Jurkat, Clone E6-1 (cell line): ENCODE measurements at places on chromosomes 3 and 15.
A peak's percentile ranks its signal among the peaks of the same experiment; 100 is the strongest.

DNA sequence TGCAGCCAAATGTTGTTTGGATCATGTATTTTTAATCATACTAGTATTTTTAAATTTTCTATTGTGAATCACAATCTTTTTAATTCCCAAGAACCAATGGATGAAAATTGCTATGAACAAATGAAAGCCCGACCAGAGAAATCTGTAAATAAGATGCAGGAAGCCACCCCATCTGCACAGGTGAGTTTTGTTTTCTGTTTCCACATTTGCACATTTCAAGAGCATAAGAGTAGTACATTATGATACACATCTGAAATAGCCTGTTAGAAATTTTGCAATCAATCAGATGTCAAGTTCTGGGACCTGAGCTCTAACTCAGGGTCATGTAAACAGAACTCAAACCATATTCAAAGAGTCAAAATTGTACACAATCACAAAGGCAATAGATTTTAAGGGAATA is 26.5 kb downstream of the TRAT1 start:
- no peak for DNase-seq

DNA sequence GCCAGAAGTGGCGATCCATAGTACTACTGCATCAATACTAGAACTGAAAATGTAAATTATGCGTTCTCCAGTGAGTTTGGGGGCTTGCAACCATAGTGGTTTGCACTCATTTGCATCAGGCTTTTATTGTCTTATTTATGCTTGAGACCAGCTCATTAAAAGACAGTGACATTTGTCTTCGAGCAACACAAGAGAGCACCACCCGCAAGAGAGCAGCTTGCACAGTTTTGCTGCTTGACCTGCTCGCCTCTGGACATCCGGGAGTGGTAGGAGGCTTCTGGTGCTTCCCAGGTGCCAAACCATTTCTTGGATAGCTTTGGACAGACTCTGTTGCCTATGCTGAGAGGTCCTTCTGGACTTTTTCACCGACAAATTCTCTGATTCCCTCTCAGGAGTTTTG is 294.6 kb downstream of the MEX3B start:
- DNase-seq = no peak

GRCh38 chr15:27683121-27683520 is 416.0 kb downstream of the OCA2 start:
- DNase-seq = no peak

- no peak for DNase-seq
These were observed 11.6 kb downstream of the CCR5AS start for GRCh38 chr3:46395210-46395661.

DNA sequence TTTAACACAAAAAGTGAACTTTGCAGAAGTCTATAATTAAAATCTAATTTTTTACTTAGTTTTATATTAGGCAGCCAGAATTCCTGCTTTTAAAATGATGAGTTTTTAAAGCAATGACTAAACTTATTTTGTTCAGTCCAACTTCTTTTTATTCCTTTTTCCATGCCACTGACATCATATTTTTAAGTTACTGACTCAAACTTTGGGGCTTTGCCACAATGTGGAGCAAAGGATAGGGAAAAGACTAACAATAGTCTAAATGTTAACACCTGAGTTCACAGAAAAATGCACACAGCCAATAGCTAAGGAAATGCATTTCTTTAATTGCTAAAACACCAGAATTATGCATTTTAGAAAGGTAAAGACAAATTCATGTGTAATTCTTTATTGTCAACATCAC is 647.6 kb upstream of the DPPA4 start:
- no peak for DNase-seq

DNA sequence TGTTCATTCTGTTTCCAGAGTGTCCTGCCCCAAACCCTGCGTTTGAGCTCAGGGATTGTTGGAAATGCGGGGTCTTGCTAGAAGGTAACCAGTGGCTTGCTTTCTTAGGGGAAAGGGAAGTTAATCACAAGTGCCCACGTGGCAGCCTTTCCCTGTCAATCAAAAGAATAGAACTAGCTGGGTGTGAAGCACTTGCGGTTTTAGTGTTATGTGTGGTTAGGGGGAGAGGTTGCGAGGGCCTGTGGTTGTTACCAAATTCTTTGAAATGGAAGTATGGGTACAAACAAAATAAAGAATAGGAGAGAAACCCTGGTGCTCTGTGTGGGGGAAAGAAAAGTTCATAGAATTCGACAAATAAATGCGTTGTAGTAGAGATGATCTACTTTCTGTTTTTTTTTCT is 67.6 kb downstream of the FNDC3B start:
- peak; percentile 90 for DNase-seq

GRCh38 chr3:13063225-13063624 is 10.0 kb downstream of the IQSEC1 start:
- no peak for DNase-seq

DNA sequence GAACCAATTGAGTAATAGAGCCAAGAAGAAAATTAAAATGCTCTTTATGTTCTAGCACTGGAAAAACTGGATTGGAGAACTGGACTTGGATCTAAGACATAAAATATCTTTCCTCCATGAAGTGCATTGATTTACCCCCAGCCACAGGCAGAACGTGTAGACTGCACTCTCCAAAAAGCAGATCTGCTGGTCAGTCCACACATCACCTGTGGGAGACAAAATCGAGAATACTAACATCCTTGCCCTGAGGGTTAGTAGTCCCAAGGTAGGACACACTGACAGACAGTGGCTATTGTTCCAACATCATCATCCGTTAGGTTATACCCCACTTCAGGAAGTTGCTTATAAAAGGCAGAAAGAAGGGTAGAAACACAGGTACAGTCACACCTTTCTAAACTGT is 257.1 kb upstream of the STT3B start:
- DNase-seq = no peak

DNA sequence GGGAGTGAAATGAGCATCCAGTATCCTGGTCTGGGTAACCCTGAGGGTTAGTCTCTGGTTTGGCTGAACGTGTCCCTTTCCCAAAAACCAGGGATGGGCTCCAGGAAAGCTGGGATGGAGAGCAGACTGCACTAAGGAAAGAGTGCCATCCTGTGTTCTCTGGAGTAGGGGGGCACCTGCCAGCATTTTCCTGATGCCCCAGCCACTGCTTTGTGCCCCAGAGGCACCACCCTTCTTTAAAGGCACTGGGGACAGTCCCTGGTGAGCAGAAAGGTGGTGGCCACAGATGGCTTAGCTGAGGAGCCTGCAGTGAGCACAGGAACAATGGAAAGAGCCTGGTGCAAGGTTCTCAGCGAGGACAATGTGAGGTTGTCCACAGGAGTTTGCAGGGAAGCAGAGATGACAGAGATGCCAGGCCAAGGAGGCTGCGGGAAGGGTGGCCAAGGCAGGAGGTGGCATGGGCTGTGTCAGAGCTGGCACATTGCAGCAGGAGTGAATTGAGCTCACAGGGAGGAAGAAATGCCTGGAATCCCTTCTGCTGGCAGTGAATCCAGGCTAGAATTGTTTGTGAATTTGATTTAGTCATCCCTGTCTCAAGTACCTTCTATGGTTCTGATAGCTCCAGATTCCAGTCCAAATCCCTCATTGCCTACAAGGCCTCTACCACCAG is 39.9 kb downstream of the AMOTL2 start:
- DNase-seq = no peak

DNA sequence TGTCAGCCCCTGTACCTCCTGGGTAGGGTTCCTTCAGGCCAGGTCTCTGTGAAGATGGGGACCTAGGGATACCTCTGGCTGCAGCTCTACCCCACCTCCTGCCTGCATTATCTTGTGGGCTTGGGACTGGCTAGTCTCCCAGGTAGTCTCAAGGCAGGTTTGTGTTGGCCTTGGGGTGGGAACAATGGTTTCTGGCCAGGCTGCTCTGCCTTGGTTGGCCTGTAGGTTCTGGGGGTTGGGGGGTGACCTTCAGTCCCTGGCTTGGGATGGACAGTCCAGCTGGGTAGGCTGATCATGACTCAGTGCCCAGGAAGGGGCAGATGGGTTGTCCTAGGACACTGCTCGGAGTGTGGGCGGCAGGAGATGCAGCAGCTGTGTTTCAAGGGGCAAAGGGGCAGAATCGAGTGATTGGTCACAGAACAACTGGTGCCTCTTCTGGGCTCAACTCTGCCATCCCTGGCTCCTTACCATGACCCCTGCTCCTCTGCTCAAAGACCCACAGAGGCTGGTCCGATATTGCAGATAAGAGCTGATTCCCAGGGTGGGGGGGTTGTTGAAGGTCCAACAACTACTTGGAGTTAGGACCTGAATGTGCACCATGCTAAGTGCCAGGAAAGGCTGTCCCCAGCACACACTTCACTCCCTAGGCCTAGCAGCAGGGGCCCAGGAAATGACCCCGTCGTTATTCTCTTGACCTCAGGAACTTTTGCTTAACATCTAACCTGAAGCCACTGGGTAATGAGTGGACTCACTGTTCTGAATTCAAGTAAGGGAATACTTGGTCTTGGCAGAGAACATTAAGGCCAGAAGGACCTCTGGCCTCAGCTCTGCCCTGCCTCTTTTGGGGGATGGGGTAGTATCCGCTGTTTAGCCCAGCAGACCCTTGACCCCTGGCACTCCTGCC is 18.1 kb upstream of the BSN start:
- no peak for DNase-seq

DNA sequence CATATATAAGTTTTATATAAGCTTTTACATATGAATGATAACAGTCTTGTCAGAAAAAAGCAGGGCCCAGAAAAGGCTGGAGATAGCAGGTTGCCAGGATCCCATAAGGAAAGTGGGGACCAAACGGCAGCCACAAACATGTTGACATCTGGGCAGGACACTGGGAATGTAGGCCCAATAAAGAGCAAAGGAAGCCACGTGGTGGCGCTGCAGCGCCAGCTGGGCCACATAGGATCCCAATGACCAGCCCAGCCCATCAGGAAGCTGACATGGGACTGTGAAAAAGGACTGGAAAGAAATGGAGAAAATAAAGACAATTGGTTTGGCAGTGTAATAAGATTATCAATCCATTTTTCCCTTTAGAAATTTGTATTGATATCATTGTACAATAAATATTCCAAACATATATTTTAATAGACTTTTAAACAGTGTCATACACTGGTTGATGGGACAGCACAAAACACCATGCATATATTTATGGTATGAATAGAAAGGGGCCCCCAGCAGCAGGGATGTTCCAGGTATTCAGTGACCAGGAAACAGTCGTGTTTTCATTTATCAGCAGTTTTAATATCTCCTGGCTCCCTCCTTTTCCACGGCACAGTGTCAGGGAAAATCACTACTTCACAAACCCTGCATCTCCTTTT is 89.0 kb upstream of the STRIT1 start:
- no peak for DNase-seq

- DNase-seq = no peak
These were observed 40.2 kb upstream of the GOLGA8J start for GRCh38 chr15:30042556-30042955.

GRCh38 chr3:138748190-138748589 is 86.5 kb downstream of the PIK3CB start:
- DNase-seq = no peak

DNA sequence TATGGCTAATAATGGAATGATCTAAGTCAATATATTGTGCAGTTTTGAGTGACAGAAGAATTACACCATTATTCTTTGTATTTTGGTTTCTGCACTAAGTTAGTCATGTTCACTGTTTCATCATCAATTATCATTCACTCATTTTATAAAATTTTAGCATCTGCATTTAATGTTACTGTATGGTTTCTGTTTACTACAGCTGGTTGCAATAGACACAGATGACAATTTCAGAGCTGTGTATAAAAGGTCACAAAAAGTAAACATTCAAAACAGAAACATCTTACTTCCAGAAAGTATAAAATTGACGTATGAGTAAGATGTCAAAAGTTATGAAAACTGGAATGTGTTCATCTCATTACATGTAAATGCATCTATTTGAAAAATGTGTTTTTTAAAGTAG is 111.1 kb upstream of the GBE1 start:
- no peak for DNase-seq

- DNase-seq = no peak
These were observed 114.1 kb upstream of the TPM1 start for GRCh38 chr15:62928242-62928999.

- no peak for DNase-seq
These were observed 21.2 kb downstream of the ZNF860 start for GRCh38 chr3:32002561-32003368.

- DNase-seq = no peak
These were observed 456 bp upstream of the C15orf61 start for GRCh38 chr15:67520321-67521028.

DNA sequence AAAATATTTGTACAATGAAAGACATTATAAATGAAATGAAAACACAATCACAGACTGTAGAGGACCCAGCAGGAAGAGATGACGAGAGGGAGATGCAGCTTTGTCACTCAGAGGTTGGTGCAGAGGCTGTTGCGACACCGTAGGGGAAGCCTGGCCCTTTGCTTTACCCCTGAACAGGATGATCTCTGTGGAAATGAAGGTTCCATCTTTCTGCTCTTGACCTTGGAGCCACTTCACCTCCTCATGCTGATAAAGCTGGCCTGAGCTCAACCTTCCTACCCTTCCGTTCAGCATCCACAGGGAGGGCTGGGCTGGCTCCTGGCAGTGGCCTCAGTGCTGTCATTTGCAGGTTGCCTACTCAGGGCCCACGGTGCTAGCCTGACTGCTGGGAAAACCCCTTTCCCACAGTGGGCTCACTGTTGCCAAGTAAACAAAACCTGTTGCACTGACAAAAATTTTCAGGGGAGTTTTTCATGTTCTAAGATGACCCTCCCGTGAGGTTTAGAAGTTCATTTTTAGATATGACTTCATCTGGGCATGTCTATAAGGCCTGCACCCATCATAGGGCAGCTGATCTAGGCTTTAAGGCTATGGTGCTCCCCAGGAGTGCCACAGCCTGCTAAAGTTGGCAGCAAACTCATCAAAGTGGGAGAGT is 3.0 kb upstream of the CD80 start:
- no peak for DNase-seq

GRCh38 chr15:91855241-91855640 is 1.7 kb downstream of the SLCO3A1 start:
- DNase-seq = no peak

DNA sequence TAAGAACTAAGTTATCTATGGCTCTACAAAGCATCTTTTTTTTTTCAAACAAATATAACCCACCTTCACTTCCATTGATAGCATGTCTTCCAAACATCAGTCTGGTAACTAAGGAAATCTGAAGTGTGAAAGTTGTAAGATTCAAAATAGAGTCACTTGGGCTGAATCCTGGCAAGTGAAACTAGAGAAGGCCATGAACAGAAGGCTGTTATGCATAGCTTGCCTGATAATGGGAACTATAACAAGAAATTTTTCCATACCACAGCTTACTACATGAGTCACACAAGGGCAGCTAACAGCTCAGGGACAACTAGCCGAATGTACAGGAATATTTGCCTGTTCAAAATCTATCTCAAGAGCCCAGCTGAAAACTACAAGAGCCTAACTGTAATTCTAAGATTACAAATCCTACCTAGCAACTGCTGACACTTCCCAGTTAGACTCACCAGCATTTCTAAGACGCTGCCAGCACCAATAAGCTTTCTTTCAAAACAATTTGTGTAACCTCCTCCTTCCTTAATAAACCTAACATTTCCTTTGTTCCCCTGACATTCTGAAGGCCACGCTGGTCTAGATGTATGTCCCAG is 1066.5 kb downstream of the PLOD2 start:
- DNase-seq = peak; percentile 45

- no peak for DNase-seq
These were observed 15.2 kb downstream of the LDHAL6B start for GRCh38 chr15:59221511-59222505.

- DNase-seq = no peak
These were observed 26.0 kb upstream of the SPPL2A start for GRCh38 chr15:50791486-50791885.

- no peak for DNase-seq
These were observed 10.6 kb downstream of the GOLGA6L2 start for GRCh38 chr15:23436421-23436820.

- DNase-seq = no peak
These were observed 193.3 kb upstream of the TOPAZ1 start for GRCh38 chr3:44048196-44048924.
